ENCODE measurements at places on chromosomes 2 and 18.

GRCh38 chr2:7203056-7203467 is 285.9 kb downstream of the RNF144A start:
- DNase-seq = peak; percentile 85

- DNase-seq = no peak
Observed at GRCh38 chr2:189143925-189144324, 35.6 kb downstream of the COL5A2 start.

- DNase-seq = peak; percentile 21
Observed at GRCh38 chr18:54950221-54950620, 9.0 kb downstream of the CCDC68 start.

DNA sequence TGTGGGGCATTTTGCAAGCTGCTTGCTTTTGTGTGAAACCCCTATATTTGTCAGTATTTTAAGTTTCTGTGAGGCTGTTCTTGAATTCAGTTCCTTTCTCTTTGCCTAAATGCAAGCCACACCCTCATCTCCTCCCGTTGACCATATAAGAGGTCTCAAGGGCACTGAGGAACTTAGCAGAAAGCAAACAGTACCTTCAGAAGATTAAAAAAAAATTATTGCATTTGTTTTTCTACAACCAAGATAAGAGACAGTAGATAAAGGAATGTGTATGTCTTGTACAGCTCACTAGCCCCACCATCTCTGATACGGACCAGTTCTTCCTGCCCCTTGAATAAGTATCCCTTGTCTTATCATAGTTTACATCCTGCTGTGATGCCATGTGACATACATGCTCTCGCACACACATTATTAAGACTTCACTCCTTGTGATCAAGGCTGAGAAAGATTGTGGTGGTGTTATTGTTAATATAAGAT is 64.2 kb downstream of the NPAS2 start:
- no peak for DNase-seq

DNA sequence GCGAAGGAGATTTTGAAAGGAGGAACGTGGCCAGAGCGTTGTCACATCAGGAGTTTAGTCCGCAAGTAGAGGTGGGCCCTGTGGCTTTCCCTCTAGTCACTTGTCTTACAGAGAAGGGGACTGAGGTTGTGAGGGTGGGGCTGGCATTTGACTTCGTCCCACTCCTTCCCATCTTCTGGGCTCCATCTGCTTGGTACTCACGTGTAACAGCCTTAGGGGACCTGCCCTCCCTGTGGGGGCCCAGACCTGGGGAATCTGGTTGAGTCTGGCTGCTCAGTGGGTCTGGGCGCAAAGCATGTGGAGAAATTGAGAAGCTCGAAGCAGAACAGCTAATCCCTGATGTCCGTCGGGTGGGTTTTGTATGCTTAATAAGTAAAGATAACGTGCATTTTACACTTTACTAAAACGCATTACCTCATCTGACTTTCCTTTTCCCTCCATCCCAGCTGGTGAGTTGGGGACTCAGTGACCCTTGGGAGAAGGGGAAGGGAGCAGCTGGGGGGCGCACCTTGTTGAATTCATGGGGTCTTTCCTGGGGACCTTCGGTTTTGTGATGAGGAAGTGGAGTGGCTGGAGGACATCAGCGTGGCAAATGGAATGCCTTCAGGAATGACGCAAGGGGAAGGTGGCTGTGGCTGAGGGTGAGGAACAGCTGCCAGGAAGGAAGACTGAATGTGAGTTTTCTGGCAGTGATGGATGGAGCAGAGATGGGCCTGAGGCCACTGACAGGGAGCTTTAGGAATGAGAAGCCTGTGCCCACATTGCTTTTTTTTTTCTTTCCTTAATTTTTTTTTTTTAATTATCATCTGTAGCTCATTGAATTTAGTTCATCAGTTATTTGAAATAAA is 44.8 kb downstream of the ASAP2 start:
- no peak for DNase-seq

- no peak for DNase-seq
Observed at GRCh38 chr2:196103626-196104025, 35.0 kb upstream of the DNAH7 start.

DNA sequence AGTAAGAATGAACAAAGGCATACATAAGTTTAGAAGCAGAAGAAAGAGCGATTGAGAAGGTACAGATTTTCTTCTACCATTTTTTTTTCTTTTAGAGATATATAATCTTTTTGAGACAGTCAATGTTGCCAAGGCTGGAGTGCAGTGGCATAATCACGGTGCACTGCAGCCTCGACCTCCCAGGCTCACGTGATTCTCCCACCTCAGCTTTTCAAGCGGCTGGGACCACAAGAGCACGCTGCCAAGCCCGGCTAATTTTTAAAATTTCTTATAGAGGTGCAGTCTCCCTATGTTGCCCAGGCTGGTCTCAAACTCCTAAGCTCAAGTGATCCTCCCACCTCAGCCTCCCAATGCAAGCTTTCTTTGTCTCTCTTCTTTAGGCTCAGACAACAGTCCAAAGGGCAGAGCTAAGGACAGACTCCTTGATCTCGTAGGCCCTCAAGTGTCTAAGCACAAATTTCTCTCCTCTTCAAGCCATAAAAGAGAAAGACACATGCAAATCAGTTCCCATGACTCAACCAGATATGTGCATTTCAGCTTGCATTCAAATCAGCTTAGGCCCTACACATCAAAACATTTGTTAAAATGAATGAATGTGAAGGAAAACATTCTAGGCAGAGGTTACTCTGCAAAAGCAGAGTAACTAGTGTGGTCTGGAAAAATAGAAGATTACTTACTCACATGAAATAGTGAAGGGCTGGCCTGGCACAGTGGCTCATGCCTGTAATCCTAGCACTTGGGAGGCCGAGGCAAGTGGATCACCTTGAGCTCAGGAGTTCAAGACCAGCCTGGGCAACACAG is 18.0 kb downstream of the ITSN2 start:
- DNase-seq = no peak

DNA sequence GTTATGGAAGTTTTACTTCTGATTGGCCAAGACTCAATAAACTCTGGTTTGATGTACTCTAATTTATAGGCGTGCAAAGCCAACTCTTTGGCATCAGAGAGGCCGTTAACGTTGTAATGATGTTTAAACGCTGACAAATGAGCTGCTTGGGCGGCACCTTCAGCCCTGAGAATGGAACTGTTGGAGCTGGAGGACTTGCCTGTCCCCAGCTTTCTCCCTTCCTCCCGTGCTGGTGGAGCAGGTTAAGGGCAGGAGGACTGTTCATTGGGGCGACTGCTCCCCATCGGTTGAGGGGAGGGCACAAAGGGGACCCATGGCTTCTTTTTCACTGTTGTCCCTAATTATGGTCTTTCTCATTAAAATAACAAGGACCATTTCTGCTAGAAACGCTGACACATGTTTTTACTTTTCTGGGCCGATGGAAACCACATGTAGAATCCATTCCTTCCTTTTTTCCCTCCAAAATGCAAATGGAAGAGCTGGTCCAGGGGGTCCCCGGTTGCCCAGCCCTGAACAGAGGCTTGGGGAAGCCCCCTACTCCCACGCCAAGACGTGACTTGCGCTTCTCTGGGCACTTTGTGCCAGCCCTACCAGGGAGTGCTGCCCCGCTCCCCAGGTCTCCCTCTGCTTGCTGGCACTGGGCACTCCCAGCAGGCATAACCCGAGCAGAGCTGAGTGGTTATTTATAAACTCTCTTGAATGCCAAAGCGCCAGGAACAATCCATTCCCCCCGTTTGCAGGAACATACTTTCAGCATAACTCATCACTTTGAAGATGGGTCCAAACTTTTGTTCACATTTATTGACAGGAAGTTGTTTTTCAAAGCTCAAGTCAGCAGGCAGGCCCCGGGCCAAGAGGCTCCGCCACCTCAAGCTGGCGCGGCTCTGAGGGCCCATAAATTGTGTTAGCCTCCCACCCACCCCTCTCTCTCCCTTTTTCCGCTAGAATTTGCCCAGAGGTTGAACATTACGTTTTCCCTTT is 170.1 kb downstream of the ASB1 start:
- no peak for DNase-seq

All from NCI-H524 (cell line).